ENCODE measurements at places on chromosomes 1 and 21. TPM values are rescaled to one million over a fixed set of nuclear protein-coding genes. Genes with fewer than 3 reads are reported as not detected.
A peak's percentile ranks its signal among the peaks of the same experiment; 100 is the strongest.

- DNase-seq: no peak
Observed at GRCh38 chr1:186463926-186464325, 3.0 kb upstream of the PDC start.

DNA sequence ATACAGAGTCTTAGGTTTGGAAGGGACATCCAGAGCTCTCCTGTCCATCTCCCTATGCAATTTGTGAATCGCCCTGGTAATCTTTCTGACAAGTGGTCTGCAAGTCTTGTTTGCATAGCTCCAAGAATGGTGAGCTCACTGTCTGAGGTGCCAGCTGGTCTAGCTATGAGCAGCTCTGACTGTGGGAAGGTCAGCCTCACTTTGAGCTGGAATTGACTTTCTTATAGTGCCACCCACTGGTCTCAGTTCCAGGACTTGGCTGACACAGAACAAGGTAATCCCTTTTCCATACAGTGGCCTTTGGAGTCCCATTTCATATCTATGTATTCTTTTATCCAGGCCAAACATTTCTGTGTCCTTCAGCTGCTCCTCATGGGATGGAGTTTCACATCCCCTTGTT is 95.6 kb upstream of the C8B start:
- no peak for DNase-seq

VSIG8 gene
- not detected for total RNA-seq

ZNF695 gene
- total RNA-seq: 1.7 TPM

DNA sequence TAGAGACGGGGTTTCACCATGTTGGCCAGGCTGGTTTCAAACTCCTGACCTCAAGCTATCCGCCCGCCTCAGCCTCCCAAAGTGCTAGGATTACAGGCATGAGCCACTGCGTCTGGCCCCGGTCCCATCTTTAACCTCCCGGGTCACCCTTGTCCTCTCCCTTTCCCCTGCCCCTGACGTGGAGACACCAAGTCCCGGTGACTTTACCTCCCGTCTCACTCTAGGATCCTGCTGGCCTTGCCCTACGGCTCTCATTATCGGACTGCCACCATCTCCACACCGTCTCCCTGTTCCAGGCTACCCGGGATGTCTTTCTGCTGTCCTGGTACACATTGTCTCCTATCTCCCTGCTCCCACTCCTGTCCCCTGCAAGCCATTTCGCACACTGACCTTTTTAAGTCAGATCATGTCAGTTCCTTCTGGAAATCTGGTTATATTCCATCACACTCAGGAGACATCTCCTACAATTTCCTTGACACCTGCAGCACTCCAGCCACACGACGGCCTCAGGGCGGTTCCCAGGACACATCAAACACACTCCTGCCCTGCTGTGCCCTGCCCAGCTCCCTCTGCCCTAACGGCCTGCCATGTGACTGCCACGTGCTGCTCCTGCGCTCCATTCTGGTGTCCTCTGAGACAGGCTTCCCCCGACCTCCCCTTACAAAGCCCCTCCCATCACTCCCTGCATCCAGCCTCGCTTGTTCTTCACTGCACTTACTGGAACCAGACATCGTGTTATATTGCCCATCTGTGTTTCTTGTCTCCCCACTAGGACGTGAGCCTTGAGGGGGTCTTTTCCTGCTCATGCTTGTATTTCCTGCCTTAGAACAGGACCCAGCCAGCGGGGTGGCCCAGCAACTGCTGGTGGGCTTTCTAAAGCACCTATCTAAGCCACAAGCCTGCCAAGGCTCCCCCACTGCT is 32.7 kb downstream of the TTC39A start:
- DNase-seq: peak; percentile 72

DNA sequence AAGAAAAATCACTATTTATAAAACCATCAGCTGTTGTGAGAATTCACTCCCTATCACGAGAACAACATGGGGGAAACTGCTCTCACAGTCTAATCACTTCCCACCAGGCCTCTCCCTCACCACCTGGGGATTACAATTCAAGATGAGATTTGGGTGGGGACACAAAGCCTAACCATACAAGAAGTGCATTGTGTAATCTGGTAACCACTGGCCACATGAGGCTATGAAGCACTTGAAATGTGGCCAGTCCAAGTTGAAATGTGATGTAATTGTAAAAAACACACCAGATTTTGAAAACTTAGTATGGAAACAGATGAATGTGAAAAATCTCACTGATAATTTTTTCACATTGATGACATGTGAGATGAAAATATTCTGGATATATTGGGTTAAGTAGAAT is 293.8 kb downstream of the TTLL7 start:
- no peak for DNase-seq

DNA sequence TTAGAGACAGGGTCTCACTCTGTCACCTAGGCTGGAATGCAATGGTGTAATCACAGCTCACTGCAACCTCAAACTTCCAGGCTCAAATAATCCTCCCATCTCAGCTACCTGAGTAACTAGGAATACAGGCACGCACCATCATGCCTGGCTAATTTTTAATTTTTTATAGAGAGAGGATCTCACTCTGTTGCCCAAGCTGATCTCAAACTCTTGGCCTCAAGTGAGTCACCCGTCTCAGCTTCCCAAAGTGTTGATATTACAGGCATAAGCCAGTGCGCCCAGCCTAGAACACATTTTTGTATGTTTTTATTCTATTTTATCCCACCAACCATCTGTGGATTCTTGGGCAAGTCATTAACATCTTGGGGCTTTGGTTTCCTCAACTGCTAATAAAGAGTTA is 100.5 kb downstream of the AK5 start:
- DNase-seq: no peak

ARL8A gene
- 41.2 TPM for total RNA-seq

All from mucosa of descending colon (tissue), 3 donors.